ENCODE measurements at places on chromosomes 5 and 9.

GRCh38 chr5:144015961-144016360 lies 154.5 kb downstream of the YIPF5 start:
- DNase-seq = no peak

DNA sequence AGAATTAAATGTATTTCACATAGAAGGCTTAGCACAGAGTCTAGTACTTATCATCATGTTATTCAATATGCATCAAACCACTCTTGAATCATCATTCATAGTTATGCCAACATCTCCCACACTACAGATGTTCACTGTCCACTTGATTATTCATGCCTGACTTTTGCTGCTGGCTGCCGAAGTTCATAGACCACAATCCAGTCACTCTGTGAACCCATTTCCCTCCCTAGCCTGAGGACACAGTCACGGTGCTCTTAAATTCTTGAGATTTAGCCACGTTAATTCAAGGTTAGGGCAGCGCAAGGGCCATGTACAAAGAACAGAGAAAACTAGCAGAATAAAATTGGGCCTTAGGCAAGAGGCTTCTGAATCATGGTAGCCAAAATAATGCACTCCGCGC lies 32.4 kb downstream of the ABCA1 start:
- no peak for DNase-seq

- DNase-seq = no peak
These were observed 72.9 kb downstream of the ZNF622 start for GRCh38 chr5:16392718-16393117.

- DNase-seq = no peak
These were observed 64.5 kb downstream of the ERAP1 start for GRCh38 chr5:96743065-96743768.

GRCh38 chr5:15993334-15993733 lies 186.3 kb downstream of the MARCHF11 start:
- peak; percentile 60 for DNase-seq

DNA sequence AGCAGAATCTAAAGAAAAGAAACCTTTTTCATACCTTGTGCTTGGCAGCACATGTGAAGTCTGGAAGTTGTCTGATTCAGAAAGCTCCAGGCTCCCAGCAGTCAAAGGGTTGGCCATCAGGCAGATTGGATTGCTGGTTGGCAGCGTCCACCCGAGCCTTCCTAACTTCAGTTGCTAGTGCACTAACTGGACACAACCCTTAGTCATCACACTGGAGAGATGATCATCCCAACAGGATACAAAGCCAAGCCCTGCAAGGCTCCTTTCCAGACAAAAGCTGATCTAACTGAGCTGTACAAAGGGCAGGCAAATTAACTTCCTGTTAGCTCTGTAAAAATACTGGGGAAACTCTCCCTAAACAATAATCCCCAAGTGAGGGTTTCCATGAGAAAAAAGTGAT lies 185.6 kb downstream of the SNX18 start:
- no peak for DNase-seq

DNA sequence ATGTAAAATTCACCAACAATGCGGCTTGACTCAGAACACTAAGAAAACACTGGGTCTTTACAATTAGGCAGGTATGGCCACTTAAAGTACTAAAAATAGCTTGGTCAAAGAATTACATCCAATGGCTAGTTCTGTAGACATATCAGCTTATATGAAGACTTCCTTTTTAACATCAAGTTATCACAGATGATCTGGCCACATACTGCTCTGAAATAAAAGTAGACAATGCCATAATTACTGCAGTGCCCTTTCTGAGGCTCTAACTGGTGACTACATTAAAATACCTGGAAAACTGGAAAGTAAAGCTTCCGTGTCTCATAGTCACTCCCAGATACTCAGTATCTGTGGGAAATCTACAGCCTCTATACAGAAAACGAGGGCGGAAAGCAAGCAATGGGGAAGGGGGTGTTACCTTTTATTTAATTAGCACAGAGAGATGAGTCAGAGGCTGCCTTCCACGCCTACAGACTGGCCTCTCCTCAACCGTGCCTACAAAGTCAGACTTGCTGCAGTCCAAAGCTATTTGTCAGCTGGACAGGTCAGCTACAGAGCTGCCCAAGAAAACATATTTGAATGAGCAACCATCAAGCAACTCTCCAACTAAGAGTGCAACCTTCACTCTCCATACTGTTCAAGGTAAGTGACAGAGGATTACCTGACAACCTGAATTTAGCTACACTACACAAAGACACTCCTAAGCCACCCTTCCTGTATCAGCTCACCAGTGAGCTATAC lies 8.7 kb downstream of the SERINC5 start:
- no peak for DNase-seq

DNA sequence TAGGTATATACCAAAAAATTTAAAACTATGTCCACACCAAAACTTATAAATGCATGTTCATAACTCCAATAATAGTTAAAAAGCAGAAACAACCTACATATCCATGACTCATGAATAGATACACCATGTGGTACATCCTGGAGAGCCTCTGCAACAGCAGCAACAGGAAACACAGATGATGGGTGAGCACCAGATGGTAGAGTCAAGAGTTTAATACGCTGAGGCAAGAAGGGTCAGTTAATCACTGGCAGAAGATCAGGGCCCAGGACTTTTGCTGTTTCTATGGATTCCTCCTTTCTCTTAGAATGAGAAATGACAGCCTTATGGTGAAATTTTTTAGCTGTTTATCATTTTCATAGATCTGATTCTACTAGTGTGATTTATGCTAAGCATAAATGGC lies 351.8 kb upstream of the ADAMTSL1 start:
- DNase-seq = no peak
